SK-N-SH (cell line): ENCODE measurements at places on chromosomes 5 and 9. TPM values are rescaled to one million over a fixed set of nuclear protein-coding genes. Genes with fewer than 3 reads are reported as not detected.
A peak's percentile ranks its signal among the peaks of the same experiment; 100 is the strongest.

- DNase-seq: no peak
Observed at GRCh38 chr5:3056866-3057265, 305.4 kb upstream of the IRX2 start.

- no peak for DNase-seq
Observed at GRCh38 chr5:84306601-84307000, 78.1 kb downstream of the EDIL3 start.

GRCh38 chr5:138668451-138669380 lies 84.5 kb upstream of the CTNNA1 start:
- DNase-seq: no peak

DNA sequence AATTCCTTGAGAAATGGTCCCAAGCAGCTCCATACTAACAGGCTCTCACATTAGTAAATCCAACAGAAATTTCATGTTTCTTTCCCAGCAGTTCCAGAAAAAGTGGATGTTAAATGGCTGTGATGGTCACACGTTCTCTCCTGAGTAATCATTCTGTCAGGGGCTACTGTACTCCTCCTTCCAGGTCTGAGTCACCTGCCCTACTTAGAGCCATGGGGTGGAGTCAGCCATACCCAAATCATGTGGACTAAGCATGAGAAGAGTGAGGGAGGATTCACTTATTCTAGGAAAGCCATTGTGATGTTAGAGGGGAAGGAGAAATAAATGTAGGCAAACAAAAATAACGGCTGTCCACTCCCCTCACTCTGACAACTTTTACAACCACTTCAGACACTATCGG lies 547.2 kb downstream of the CSNK1G3 start:
- no peak for DNase-seq

- DNase-seq: no peak
Observed at GRCh38 chr5:141392429-141393198, at the start of gene PCDHGA8. TSS of gene PCDHGA8 (plus strand) at chr5:141392633. CDS start at chr5:141392814, 181 bp downstream.

- no peak for DNase-seq
Observed at GRCh38 chr5:28313321-28313951, 1275.0 kb upstream of the CDH9 start.

DNA sequence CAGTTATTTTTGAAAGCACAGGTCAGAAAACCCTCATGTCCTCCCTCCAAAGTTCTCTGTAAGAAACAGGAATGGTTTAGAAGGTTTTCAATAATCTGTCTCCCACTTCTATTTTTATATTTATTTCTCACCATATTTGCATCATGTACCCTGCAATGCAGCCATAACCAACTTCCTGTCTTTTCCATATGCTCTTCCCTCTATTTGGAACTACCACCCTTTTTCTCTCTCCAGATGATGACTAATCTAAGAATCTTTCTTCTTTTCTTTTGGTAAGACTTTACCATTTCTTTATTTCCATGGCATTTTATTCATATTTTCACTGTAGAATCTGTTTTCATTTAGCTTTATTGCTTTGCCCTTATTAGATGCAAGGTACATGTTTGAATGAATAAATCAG lies 33.9 kb downstream of the MAN2A1 start:
- no peak for DNase-seq

DNA sequence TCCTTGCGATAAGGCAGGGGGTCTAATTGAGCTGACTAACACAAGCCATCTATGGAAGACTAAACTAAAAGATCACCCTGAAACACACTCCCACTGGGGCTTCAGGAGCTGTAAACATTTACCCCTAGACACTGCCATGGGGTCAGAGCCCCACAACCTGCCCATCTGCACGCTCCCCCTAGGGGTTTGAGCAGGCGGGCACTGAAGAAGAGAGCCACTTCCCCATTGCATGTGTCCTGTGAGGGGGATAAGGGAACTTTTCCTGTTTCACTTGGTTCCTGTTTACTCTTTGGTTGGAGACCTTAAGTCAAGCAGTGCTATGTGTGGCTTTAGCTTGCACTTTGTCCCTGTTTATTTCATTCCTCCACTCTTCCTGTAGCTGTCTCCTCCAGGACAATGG lies 1929.5 kb upstream of the CDH9 start:
- no peak for DNase-seq

- no peak for DNase-seq
Observed at GRCh38 chr9:91625331-91625730, 201.7 kb upstream of the NFIL3 start.

DNA sequence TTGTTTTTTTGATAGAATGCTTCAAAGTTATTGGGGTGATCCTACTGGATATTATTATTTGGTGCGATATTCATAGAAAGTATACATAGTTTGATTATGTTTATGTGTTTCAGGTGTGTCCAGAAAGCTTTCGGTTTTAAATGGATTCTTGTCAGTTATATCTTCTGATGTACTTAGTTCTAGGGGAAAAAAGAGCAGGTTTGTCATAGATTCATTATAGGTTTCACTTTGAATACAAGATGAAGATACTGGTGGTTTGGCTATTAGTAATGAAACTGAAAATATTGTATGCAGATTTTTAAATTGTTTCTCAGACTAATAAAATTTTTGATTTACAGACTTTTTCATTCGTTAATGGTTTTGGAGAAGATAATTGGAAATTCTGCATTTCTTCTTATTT lies 98.9 kb downstream of the MAN2A1 start:
- DNase-seq: no peak

DNA sequence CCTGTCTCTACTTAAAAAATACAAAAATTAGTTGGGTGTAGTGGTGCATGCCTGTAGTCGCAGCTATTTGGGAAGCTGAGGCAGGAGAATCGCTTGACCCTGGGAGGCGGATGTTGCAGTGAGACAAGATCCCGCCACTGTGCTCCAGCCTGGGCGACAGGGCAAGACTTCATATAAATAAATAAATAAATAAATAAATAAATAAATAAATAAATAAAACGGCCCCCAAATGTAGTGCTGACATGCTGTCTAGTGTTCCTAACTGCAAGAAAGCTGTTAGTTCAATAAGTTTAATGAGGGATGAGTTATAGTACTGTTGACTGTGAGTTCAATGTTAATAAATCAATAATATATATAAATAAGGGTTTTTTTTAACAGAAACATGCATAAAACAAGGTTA lies 7.5 kb upstream of the CYFIP2 start:
- no peak for DNase-seq

DNA sequence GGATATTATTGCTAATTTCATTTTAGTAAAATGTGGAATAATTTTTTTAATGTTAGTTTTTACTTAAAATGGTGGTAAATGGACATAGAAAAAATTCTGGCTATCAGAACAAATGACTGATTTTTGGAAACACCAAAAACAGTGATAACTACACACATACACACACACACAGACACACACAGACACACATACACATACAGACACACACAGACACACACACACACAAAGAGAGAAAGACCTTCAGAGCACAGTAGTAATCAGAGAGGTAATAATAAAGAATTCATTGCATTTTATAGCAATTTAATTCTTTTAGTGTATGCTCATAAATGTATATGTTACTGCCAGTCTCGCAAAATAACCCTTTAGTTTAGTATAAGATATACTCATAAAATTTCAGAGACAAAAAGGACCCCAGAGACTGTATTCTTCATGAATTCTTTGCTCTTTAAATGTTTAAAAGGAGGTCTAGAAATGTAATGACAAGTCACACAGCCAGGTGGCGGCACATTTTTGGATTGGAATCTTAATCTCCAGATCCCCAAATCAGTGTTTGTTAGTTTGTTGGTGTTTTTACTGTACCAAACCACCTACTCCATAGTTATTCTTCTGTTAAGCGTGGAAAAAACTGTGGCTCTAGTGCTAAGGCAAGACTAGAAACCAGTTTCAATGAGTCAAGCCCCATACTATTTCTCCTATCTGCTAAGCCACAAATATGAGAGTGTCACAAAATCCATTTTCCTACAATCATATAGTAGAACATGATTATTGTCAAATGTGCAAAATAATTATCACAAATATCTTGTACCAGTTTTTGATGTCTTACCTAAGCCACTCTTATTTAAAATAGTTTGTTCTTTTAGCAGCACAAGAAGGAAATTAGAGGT lies 109.9 kb downstream of the EDIL3 start:
- DNase-seq: peak; percentile 22

GRCh38 chr9:72818385-72818784 lies 134.5 kb downstream of the ALDH1A1 start:
- no peak for DNase-seq

DNA sequence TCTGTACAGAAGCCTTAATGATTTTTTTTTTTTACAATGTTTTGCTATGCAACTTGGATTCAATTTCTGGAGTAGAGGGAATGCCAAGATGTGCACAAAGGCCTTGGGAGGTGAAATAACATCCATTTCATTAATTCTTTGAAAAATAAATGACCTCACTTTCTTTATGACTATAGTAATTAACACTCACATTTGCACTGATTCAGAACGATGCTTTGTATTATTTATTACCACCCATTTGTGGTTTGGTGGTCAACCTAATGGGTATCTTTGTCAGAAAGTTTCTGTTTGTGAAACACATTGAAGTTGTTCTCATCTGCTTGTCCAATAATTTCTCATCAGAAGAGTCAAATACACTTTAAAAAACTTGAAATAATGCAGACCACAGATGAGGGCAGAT lies 169.3 kb downstream of the NTRK2 start:
- DNase-seq: no peak

DNA sequence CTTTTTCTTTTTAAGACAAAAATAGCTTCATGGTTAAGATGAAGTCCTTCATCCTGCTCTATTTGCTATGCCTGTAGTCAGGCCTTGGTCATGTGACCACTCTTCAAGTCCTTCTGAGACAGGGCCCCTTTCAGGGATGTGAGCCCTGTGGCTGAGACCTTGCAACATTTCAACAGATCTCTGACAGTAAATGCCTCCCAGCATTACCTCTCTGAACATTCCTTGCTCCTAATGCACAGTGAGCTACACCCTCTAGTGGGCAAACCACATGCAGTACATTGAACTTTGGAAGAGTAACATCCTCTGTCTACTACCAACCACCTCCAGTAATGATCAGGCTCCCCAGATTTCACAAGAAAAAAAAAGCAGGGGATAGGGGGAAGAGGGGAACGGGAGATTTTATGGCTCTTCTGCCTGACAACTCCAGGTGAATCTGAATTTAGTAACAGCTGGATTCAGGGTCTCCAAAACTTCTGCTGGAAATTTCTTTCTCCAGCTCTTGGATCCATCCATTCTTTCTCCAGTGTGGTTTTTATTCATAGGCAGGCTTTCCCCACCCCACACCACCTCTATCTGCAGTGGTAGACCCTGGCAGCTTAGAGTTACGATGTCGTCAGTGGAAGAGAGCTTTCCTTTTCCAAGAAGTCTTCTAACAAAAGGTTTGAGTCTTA lies 8.9 kb upstream of the FBXO38 start:
- peak; percentile 31 for DNase-seq

GRCh38 chr9:96294159-96294545 lies 7.8 kb downstream of the HSD17B3 start:
- no peak for DNase-seq

Gene FAM193B
- polyA plus RNA-seq: 44.4 and 48.1 TPM in 2 replicates

Gene ZBED3
- 5.8 TPM in 2 replicates for polyA plus RNA-seq

Gene CTSV
- 3.1 TPM in 2 replicates for polyA plus RNA-seq

Gene SMARCA2
- polyA plus RNA-seq: 17.4 and 18.4 TPM in 2 replicates

Gene PCDHB15
- polyA plus RNA-seq: 0.99 and 1.3 TPM in 2 replicates

Gene GPRIN1
- 5.9 and 6.6 TPM in 2 replicates for polyA plus RNA-seq

Gene LCN10
- not detected in 2 replicates for polyA plus RNA-seq

Gene PHYKPL
- 46.8 and 61.3 TPM in 2 replicates for polyA plus RNA-seq

Gene EPB41L4A
- 0.07 and 0.31 TPM in 2 replicates for polyA plus RNA-seq

Gene NDUFB6
- 78.0 and 96.2 TPM in 2 replicates for polyA plus RNA-seq

Gene ADAMTS12
- polyA plus RNA-seq: 2.5 and 4.1 TPM in 2 replicates
